Cardiac septum (tissue), 1 donor: ENCODE measurements at places on chromosomes 16 and 17. TPM values are rescaled to one million over a fixed set of nuclear protein-coding genes. Genes with fewer than 3 reads are reported as not detected.

- DNase-seq, result no peak
Observed at GRCh38 chr17:53560953-53561352, 261.8 kb upstream of the KIF2B start.

DNA sequence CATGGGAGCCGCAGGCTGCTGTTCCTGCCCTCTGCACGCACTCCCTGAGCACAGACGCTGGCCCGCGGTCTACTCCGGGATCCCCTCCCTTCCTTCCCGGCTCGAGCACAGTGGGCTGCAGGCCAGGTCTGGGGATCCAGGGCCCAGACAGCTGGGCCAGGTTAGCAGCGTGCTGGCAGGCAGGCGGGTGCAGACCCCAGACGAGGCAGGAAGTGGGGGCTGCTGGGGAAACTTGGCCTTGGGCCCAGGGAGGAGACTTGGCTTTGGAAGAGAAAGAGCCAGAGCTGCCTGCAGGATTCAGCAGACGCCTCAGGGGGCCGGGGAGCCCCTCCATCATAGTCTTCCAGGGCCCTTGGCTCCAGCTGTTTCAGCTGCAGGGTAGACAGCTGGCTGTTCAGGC lies 30.2 kb upstream of the ABCC3 start:
- DNase-seq, result no peak

DNA sequence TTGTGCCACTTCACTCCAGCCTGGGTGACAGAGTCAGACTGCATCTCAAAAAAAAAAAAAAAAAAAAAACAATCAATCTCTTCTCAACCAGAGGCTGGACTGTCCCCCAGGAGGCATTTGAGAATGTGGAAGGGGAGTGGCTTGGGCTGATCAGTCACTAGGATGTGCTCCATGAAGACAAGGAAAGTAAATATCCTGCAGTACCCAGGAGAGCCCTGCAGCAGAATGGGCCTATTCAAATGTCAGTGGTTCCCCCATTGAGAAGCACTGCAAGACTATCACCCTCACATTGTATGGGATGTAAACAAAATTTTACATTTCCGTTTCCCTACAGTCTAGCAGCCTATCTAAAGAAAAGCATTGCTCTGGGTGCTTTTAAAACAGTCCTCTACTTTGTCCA lies 70.3 kb downstream of the DNAH9 start:
- no peak for DNase-seq

- DNase-seq, result no peak
Observed at GRCh38 chr16:21157632-21158031, 842 bp upstream of the LDAF1 start.

DNA sequence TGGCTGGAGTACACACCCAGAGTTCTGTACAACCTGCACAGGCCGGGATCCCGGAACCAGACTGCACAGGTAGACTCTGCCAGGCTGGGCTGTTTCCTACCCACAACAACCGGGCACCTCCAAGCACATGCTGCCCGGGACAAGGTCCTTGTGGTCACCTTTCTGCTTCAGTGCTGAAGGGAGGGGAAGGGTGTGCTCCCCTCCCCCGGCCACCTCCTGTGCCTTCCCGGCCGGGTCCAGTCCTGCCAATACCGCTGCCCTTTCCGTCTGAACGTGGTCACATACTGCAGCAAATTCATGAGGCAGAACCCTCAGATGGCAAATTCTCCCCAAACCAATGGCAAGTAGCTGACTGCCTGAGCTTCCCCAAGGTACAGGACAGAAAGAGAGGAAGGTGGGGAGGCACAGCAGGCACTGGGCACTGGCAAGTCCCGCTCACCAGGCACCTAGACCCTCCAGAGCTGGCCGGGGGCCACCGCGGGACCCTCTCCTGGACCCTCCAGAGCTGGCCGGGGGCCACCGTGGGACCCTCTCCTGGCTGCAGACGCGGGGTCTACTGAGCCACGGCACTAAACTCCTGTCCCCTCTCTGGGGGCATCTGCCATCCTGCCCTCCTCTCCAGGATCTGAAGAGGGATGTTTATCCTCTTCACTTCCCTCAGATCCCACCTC lies 22.8 kb downstream of the SLC43A2 start:
- DNase-seq, result no peak

- DNase-seq, result no peak
Observed at GRCh38 chr16:30004424-30004776, 6.4 kb downstream of the DOC2A start.

DNA sequence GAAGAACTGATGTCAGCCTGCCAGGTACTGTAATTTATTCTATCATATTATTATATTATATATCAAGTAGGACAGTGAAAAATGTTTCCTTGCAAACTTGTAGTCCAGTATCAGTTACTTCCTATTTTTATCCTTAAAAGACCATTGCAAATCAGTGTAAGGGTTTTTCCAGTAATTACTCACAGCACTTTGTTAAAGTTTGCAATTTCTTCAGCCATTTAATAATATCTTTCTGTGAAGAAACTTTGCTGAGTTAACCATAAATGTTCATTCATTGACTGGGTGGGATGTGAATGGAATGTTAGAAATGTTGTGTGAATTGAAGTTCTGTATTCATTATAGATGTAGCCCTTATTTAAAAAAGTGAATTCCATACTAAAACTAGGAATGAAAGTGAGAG lies 26.7 kb downstream of the HAPSTR1 start:
- DNase-seq, result no peak

GRCh38 chr16:74465281-74465680 lies 44.0 kb upstream of the CLEC18B start:
- no peak for DNase-seq

DNA sequence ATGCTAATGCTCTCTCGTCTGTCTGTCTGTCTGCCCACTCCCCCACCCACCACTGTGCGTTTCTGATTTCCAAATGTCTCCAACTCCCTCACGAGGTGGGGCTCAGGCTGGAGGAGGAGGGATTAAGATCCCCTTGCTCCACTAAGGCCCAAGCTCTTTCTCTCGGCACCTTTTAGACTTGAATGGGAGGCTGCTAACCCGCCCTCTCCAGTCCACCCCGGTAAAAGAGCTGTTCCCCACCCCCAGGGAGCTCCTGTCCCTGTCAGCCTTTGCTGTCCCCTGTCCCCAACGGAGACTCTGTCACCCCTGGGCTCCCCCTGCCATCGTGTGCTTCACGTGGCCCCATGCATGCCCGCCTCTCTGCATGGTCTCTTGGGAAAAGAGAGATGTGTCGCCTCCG lies 68.5 kb upstream of the PLCG2 start:
- no peak for DNase-seq

- no peak for DNase-seq
Observed at GRCh38 chr16:68732042-68732680, 4.9 kb upstream of the CDH1 start.

- DNase-seq, result no peak
Observed at GRCh38 chr16:12228602-12229499, 252.3 kb downstream of the SNX29 start.

TLCD2 gene
- total RNA-seq, result 2.6 TPM

EPX gene
- total RNA-seq, result not detected

TGFB1I1 gene
- 57.8 TPM for total RNA-seq

SLFN14 gene
- 0.08 TPM for total RNA-seq

PER1 gene
- total RNA-seq, result 47.8 TPM

TBKBP1 gene
- total RNA-seq, result 11.2 TPM

CFDP1 gene
- 24.6 TPM for total RNA-seq

LRRC75A gene
- total RNA-seq, result 1.4 TPM
